ENCODE measurements at places on chromosomes 6 and 20.
A peak's percentile ranks its signal among the peaks of the same experiment; 100 is the strongest.

GRCh38 chr6:169890049-169890448 lies 138.6 kb downstream of the ERMARD start:
- no peak for DNase-seq

DNA sequence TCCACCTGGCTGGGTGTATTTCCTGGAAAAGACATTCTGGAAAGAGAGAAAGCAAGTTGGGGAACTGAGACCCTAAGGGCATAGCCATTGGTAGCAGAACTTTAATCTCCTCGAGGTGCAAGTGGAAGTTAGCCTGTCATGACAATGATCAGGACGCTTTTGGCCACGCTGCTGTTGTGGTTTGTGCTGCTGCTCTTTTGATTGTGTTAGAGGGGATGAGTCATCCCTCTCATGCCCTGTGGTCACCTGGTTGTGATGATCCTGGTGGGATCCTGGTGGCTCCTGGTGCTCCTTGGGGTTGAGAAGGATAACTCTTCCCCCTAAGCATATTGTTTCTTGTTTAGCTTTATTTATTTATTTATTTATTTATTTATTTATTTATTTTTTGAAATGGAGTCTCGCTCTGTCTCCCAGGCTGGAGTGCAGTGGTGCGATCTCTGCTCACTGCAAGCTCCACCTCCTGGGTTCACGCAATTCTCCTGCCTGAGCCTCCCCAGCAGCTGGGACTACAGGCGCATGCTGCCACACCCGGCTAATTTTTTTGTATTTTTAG lies 350.3 kb downstream of the KIF16B start:
- DNase-seq = no peak

DNA sequence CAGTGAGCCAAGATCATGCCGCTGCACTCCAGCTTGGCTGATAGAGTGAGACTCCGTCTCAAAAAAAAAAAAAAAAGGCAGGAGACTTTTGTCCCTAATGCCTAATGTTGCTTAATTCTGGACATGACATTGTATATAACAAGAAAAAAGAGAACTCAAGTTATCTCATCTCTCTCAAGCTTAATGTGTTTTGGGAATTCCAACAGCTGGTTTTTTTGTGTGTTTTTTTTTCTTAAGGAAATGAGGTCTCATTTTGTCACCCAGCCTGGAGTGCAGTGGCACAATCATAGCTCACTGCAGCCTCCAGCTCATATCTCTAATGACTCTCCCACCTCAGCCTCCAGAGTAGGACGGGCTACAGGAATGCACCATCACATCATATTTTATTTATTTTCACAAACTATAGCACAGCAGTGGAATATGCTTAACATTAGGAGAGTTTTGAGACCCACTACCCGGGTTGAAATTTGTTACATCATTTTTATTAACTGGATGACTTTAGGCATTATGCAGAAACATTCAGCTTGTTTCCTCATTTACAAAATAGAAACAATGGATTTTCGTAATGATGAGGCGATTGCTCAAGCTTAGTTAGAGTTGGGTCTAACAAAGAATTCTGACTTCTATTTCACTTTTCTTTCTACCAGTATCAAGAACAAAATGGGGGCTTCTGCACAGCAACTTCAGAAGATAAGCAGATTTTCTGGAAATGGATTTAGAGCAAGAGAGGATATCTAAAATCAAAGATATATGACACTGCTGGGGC lies 104.1 kb upstream of the BTN3A2 start:
- DNase-seq = no peak

- DNase-seq = peak; percentile 63
Observed at GRCh38 chr6:90295854-90296340, 746 bp downstream of the BACH2 start.

- DNase-seq = no peak
Observed at GRCh38 chr6:55255113-55255512, 72.2 kb upstream of the GFRAL start.

DNA sequence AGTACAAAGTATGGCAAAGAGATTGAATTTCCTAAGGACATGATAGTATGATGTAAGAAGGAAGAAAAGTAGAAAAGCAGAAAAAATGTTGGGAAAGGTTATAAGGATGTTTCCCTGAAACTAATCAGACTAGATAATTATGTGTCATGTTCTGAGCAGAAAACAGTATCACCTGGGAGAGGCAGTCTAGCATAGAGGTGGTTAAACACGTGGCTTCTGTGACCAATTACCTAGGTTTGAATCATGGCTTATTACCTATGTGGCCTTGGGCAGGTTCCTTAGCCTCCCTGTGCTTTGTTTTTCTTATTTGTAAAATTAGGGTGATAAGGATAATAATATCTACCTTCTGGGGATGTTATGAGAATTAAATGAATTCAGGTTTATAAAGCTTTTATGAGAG lies 38.0 kb downstream of the SCGN start:
- no peak for DNase-seq

DNA sequence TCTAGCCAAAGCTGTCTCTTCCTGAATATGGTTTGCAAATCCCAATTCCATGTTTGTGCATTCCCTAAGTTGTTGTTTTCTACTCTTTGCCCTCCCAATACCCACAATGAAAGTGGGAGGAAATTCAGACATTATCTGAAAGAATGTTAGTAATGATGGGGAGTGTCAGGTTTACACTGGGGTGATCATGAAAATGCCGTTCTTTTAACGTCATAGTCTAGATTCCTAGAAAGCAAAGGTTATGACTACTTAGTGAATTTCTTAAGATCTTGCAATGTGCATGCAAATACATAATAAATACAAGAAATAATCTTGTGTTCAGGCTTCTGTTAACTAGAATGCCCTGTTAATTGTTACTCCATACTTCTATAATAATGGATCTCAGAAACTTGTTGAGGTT lies 101.0 kb downstream of the LCA5 start:
- DNase-seq = no peak

- no peak for DNase-seq
Observed at GRCh38 chr6:43299338-43300293, 1.6 kb downstream of the SLC22A7 start.

DNA sequence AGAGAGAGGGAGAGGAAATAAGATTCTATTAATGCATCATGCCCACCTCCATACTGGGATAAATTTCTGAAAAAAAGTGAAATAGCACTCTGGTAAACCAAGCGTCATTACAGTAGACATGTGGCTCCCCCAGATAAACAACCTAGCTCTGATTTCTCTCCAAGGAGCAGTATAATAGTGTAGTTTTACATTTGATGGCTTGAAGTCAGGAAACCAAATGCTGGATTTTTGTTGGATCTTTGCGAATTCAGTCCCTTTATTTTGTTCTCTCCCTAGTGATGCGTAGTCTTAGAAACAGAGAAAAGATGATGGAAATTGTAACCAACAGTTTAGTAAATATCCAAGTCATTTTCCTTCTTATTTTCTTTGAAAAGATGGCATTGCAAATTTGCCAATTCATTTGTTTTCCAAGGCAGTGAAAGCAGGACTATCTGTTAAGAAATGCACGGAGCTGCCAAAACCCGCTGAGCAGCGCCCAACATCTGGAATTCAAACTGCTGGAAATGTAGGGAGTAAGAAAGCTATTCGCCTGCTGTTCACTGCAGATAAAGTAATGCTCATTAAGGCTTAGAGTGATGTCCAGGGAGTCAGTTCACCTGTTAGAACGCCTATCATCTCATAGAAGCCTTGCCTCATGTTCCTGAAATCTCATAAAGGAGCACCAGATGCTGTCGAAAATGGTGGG lies 85.7 kb upstream of the DOK5 start:
- no peak for DNase-seq

DNA sequence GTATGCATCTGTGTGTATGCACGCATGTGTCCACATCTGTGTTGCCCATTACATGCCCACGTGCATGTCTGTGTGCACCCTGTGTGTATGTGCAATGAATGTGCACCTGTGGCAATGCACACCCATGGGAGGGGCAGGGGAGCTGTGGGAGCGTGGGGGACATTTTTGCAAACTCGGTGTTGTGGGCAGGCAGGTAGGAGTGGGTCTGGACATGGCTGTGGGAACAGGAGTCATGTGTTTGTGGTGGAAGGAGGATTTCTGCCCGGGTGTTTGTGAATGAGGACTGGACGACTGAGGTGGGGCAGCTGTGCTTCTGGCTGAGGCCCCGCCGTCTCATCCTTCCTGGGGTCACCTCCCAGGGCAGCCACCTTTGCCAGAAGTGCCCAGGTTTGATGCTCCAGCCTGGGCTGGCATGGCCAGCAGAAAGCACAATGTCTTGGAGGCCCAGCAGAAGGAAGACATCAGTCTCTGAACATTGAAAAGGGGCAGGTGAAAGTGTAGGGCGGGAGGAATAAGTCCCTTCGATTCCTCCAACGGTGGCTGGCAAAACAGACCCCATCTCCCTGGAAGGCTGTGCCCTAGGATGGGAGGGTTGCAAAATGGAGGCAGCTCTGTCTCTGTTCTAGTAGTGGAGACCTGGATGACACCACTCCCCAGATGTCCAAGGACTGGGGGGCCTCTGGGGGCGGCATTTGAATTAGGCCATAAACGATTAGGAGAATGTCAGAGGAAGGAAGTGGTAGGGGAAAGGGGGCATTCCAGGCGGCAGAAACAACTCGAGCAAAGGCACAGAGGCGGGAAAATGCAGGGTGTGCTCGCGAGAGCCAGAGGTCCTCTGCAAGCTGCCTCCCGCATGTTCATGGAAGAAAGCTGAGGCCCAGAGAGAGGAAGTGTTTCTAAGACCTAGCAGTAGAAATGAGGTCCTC lies 19.1 kb upstream of the ARMC12 start:
- no peak for DNase-seq

- no peak for DNase-seq
Observed at GRCh38 chr20:13322621-13323020, 101.5 kb downstream of the ISM1 start.

GRCh38 chr20:48965189-48965910 lies 43.8 kb downstream of the ARFGEF2 start:
- DNase-seq = no peak

DNA sequence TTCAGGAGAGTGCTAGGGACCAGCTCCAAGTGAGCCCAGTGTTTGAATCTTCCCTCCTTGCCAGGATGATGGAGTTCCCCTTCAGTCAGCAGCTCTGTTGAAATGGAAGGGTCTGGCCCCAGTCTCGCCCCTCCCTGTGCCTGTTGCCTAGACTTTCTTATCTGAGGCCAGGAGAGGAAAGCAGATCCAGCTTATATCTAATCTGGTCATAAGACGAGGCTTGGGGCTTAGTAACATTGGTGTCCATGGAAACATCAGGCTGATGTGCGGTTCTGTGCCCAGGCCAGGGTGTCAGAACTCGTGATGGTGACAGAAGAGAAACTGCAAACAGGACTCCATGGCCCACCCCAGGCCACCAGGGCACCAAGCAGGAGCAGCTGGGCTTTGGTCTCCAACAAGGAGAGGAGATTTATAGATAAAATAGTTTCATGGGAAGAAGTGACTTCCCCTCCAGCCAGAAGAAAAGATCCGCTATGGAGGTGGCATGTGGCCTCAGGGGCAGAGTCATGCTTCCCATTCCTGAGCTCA lies 9.8 kb downstream of the MAS1L start:
- no peak for DNase-seq

GRCh38 chr6:137490961-137491360 lies 3.2 kb downstream of the OLIG3 start:
- no peak for DNase-seq

DNA sequence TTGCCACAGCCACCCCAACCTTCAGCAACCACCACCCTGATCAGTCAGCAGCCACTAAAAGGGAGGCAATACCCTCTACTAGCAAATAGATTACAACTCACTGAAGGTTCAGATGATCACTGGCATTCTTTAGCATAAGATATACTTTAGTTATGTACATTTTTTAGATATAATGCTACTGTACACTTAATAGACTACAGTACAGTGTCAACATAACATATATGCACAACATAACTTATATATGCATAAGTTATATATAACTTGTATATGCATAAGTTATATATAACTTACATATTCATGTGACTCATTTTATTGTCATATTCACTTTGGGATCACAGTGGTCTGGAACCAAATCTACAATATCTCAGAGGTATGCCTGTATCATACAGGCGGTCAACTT lies 61.7 kb downstream of the GMDS start:
- DNase-seq = no peak

DNA sequence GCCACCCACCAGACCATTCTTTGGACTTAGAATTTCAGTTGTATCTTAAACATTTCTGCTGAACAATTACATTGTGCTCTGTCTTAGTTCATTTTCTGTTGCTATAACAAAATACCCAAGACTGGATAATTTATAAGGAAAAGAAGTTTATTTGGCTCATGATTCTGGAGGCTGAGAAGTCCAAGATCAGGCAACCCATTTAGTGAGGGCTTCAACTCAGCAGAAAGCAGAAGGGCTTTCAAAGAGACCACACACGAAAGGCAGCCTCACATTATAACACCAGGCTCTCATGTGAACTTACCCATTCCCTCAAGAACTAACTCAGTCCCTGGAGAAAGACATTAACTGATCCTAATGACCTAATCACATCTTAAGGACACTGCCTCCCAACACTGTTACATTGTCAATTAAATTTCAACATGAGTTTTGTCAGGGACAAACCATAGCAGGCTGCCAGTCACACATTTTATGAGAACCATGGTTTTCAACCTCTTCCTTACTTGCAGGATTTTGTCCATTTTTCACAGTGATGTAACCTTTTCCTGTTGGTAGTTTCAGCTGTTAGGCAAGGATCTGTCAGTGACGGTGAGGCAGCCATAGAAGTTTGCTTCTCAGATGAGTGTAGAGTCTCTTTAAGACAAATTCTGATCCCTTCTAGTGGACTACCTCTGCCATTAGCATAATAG lies 399.6 kb upstream of the SOX4 start:
- no peak for DNase-seq

GRCh38 chr6:135230711-135231468 lies 49.8 kb downstream of the MYB start:
- DNase-seq = no peak

- DNase-seq = no peak
Observed at GRCh38 chr6:23688650-23689049, 437.4 kb upstream of the NRSN1 start.

All from stimulated activated CD4-positive, alpha-beta T cell treated with anti-CD3 and anti-CD28 coated beads, Interleukin-12 subunit alpha, Interleukin-12 subunit beta, amount 100 ng/mL, for 48 hours (primary cell).